Stimulated activated CD4-positive, alpha-beta T cell treated with anti-CD3 and anti-CD28 coated beads, TNF-alpha, amount 100 ng/mL, for 4 hours (primary cell): ENCODE measurements at places on chromosomes 6 and 20.

DNA sequence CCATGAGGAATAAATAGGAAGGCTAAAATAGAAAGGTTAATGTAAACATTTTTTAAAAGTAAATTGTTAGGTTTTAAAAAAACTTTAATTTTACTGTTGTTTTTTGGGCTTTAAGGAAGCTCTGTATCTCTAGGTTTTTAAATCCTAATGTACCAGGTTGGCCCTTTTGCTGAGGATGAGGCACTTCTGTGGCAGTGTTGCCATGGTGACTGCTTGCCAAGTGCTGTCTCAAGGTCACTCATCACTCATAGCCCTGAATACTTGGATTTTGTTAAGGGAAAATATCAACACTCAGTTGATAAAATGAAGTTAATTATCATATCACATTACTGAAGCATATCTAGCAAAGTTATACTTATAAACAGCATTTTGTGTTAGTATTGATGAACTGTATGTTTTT, 50.2 kb downstream of the NCOA3 start:
- no peak for DNase-seq

- no peak for DNase-seq
These were observed 2.1 kb downstream of the PRSS35 start for GRCh38 chr6:83514466-83514865.

DNA sequence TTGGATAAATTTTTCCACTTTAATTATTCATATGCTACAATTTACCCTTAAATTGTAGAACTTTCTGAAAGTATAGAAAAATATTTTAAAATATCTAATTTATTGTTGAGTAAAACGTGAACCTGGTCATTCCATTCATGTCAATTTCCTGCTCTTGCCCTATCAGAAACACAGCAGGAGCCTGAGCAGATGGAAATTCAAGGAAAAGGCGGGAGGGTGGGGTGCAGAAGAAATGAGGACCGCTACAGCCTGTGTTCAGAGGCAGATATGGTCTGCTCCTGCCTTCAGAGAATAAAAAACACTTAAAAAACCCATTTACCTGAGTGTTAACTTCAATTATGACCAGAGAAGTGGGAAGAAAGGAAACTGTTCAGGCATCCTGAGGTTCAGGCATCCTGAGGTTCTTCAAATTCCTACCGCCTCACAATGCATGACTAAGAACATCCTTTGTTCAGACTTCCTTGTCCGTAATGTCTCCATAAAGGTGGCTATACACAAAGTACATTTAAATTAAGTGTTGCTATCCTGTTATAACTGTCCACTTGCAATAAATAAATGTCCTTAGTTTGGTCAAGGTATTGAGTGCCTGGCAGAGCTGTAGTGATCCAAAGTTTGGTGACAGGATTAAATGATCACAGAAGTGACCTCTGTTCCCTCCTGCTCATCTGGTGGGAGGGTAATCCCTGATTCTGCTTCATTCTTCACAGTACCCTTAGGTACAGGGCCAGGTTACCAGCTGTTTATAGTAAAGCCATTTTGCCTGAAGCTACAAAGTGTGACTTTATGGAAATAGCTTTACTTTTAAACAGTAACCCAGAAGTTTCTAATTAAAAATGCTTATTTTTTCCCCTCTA, 109.1 kb downstream of the MAN1A1 start:
- DNase-seq, result no peak

DNA sequence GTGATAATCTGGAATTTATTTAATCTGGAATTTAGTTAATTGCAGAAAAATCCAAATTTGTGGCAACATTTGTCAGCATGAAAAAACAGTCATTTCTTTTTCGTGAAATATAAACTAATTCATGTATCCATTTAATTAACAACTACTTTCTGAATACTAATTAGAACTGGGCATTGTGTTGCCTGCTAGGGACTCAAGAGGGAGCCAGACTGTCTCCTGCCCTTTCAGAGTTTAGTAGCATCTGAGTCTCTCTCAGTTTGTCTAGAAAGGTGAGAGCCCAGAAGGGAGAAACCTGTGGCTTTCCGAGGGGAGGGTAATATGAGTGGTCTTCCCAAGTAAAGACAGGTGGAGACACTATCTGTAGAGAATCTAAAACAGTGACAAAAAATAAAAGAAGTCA, 210.9 kb upstream of the HDDC2 start:
- DNase-seq, result no peak

- DNase-seq, result no peak
These were observed 251.4 kb downstream of the SMOC2 start for GRCh38 chr6:168692193-168692914.

GRCh38 chr6:570825-571224, 86.1 kb downstream of the HUS1B start:
- DNase-seq, result no peak

DNA sequence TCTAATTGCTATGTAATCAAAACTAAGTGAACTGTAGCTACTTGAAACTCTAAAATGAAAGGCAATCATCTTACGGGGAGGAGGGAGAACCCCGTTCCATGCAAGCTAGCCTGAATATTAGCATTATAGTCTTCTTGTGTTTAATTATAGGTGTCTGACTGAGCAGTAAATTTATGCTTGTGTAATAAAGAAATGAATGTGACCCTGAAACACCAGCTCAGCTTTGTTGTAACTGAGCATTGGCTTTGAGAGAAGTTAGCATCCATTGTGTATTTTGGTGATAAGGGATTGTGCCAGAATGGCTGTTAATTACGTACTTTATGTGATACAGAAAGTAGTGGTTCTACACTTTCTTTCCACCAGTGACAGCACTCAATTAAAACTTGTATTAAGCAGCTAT, 86.9 kb downstream of the QKI start:
- DNase-seq, result no peak

GRCh38 chr6:164927288-164928056, 381.9 kb downstream of the C6orf118 start:
- peak; percentile 26 for DNase-seq

GRCh38 chr6:135944120-135944519, 92.6 kb downstream of the PDE7B start:
- no peak for DNase-seq

GRCh38 chr6:75864446-75864845, 115.4 kb downstream of the MYO6 start:
- DNase-seq, result no peak

DNA sequence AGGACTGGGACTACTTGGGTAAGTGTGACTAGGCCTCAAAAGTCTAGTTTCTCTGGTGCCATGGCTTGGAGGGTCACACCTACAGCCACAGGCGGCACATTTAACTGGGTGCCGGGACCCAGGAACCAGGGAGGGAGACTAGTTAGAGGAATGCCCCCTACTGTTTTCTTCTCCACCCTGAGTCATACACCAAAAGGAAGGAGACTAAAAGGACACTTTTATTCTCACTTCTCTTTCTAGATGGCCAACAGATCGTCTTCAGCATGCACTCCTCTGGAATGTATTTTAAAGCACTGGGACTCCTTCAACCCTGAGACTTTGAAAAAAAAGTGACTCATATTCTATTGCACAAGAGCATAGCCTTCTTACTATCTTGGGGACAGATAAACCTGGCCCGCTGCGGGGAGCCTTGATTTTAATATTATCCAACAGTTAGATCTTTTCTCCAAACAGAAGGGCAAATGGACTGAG, 33.4 kb downstream of the PLN start:
- no peak for DNase-seq

GRCh38 chr6:20034408-20034769, 177.9 kb downstream of the MBOAT1 start:
- DNase-seq, result no peak

GRCh38 chr6:42367353-42368011, 84.2 kb downstream of the TRERF1 start:
- DNase-seq, result no peak

DNA sequence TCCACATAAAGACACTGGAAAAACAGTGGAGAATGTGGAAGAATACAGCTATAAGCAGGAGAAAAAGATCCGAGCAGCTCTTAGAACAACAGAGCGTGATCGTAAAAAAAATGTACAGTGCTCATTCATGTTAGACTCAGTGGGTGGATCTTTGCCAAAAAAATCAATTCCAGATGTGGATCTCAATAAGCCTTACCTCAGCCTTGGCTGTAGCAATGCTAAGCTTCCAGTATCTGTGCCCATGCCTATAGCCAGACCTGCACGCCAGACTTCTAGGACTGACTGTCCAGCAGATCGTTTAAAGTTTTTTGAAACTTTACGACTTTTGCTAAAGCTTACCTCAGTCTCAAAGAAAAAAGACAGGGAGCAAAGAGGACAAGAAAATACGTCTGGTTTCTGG, 57.1 kb downstream of the MAP3K4 start:
- no peak for DNase-seq

- no peak for DNase-seq
These were observed 57.7 kb downstream of the SNX5 start for GRCh38 chr20:17910828-17911294.
